GM04504 (cell line): ENCODE measurements at places on chromosomes 2 and 18.
A peak's percentile ranks its signal among the peaks of the same experiment; 100 is the strongest.

DNA sequence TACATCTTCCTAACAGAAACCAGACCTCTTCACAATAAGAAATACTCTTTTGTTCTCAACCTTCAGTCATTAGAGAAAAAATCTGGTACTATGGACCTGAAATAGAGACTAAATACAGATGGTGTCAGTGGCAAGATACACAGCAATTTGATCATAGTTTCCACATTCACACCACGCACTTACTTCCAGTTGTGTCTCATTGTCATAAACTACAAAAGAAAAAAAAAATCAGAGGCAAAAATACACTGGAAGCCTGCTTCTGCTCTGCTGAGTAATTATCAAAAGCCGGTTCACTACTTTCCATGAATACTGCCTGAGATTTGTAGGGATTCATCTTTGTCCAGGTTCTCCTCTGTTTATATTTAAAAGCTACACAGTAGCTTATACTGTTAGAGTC lies 182.6 kb downstream of the PID1 start:
- no peak for DNase-seq

GRCh38 chr2:9660154-9660553 lies 29.4 kb upstream of the YWHAQ start:
- DNase-seq, result no peak

GRCh38 chr2:26522325-26522724 lies 44.4 kb upstream of the OTOF start:
- no peak for DNase-seq

DNA sequence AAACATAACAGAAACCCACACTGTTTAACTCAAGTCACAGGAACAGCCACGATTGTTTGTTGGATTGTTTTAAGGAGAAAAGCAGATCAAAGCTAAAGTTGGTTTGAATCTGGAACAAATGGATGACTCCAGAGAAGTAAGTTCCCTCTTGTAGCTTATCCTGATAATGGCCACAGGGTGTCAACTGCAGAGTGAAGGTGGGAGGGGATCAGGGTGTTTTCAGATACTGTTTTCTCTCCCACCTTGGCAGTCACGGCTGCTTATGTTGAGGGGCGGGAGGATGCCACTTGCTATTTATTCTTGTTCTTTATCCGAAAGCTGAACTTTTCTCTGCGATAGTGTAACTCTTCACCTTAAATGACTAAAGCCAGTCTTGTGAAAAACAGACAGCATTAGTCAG lies 36.5 kb upstream of the INPP4A start:
- no peak for DNase-seq

DNA sequence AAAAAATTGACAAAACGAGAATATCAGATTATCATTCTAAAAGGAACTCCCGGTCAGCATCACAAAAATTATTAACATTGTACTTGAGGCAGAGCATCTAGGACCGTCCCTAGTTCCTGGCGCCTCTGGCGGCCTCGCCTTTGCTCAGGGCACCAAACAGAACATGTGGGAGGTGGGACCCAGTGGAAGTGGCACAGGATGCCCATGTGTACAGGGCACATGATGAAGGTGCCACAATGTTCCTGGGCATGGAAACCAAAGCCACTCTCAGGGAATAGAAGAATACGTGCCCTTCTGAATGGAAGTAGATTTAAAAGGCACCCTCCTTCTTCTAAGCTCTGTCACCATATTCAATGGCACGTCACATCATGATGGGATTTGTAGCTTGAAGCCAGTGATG lies 30.1 kb upstream of the MARCO start:
- no peak for DNase-seq

DNA sequence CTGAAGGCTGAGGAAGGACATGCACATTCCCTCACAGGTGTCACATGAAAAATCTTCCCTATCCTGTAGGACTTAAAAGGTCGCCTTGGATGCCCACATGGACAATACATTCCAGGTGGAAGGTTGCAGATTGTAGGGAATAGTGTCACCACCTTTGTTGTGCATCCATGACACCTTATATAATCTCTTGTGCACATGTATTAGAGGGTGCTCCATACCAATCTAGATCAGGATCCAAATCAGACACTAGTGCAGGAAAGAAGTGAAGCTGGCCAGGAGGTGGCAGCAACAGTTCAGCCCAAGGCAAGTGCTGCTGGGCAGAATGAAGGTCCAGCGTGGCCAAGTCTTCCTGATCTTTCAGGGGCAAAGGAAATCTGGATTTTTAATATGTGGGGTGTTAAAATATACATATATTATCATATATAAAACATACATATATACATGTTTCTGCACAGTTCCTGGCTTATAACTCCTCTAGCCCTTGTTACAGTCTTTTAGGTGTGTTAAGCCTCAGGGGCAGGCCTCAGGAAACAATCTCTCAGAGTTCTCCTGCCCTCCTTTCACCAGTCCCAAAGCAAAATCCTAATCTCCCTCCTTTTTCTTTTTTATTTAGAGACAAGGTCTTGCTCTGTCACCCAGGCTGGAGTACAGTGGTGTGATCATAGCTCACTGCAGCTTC lies 16.6 kb downstream of the NIF3L1 start:
- DNase-seq, result peak; percentile 40

DNA sequence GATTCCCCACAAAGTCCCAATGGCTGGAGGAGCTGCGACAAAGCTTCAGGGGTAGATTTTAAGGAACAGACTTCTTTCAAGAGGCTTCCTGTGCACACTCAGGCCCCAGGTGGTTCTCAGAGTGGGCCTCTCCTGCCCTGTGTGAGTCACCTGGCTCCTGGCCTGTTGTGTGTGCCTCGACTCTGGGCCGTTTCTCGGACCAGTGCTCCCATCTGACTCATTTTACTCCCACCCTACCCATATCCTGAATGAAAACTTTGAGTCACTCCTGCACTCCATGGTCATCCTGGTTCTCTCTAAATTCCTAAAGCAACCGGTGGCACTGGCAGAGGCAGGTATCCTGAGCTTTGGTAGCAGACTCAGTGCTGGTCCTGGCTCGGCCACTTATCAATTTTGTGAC lies 84.1 kb downstream of the CELF4 start:
- no peak for DNase-seq

GRCh38 chr2:177400337-177400923 lies 7.9 kb downstream of the AGPS start:
- no peak for DNase-seq

DNA sequence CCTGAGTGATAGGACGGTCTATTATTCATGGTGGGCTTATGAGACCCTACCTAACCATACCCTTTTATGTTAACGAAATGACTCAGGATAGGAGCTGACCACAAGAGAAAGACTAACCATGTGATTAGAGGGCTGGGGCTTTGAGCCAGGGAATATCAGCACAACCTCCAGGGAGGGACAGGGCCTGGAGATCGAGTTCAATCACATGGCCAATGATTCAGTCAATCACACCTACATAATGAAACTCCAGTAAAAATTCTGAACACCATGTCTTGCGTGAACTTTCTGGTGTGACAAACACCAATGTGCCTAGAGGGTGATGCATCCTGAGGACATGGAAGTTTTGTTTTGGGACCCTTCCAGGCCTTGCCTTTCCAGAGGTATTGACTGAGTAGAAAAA lies 2.2 kb upstream of the TEX51 start:
- DNase-seq, result no peak

DNA sequence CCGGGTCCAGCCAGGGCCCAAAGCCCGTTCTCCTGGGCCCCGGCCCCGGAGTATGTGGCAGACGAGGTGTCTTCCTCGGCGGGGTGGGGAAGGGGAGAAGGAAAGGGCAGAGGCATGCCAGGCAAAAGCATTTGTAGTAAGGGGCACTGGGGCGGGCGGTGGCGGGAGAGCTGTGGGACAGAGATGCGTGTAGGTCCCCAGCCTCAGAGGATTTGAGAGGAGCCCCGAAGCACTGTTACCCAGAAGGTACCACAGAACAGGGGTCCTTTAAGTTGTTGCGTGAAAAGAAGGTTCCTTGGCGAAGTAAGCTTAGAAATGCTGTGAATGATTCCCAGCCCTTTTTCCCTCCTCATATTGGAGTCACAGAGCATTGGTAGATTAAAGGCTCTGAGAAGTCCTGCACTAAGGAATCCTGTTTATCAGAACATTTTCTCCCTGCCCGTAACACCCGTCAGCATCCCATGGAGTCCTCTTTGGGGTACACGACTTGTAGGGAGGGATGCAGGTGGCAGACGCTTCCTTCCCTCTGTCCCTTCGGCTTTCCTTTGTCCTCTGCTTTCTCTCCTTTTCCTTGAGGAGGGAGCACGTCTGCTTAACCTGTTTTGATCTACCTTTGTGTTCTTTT lies 12.5 kb downstream of the GAREM2 start:
- DNase-seq, result no peak
